GM04503 (cell line): ENCODE measurements at places on chromosomes 7 and 10.

DNA sequence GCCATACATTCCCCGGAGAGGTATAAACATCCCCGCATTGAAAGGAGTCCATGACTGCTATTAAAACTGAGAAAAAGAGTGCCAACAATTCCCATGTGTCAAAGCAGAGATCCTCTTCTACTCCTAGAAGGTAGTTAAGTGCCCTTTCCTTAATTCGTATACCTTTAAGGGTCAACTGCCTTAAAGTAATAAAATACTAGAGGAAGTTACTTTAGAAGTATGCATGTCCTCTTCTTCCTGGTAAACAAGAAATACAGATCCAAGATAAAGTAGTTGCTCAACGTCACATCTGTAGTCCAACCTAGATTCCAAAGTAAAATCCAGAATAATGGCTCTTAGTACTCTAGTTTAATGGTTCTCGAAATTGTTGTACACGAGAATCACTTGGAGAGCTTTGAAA, 1.5 kb upstream of the TSPAN12 start:
- DNase-seq, result no peak

DNA sequence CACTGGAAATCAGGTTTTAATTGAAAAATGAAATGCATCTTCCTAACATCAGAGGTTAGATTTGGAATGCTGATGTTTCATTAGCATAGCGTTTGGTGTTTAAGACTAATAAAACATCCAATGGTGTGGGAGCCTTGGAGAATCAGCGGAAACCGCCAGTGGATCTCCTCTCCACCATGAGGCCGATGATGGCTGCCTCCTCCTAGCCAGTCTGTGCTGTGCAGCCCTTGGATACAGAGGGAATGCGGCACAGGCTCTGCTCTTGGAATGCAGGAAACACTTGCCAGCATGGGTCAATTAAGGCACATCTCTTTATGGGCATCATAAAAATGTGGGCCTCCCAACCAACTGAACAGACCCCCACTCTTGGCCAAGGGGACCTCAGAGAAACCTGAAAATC, 259.9 kb downstream of the GLRX3 start:
- DNase-seq, result no peak

GRCh38 chr10:3936422-3937040, 151.5 kb upstream of the KLF6 start:
- DNase-seq, result no peak

DNA sequence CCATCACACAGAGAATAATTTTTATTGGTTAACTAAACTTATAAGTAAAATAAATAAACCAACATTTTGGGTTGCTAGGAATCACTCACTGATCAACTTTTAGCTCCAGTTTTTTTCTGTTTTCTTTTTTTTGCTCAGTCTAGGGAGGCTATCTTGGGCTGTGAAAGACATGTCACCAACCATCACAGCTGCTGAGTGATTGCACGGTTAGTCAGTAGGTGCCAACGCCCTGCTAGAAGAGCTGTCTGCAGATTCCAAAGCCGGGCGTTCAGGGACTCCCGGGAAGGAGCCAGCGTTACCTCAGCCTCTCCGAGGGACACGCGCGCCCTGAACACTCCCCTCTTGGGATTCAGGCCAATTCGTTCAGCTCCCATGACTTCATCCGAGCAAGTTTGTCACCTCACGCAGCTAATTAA, 604 bp upstream of the STAM start:
- DNase-seq, result peak; percentile 52

- DNase-seq, result peak; percentile 47
These were observed 8.6 kb upstream of the CPED1 start for GRCh38 chr7:120979765-120980499.

GRCh38 chr10:58266826-58267712, 625 bp downstream of the IPMK start:
- DNase-seq, result no peak

- no peak for DNase-seq
These were observed 197.3 kb downstream of the CREB5 start for GRCh38 chr7:28609608-28610007.

DNA sequence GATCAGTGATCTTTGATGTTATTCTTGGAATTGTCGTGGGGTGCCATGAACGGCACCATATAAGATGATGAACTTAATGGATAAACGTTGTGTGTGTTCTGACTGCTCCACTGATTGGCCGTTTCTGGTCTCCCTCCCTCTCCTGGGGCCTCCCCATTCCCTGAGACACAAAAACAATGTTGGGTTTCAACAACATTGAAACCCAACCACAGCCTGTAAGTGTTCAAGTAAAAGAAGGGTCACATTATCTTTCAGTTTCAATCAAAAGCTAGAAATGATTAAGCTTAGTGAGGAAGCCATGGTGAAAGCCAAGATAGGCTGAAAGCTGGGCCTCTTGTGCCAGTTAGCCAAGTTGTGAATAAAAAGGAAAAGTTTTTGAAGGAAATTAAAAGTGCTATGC, 19.5 kb downstream of the EN2 start:
- DNase-seq, result no peak
